ENCODE measurements at places on chromosomes 11 and 22. TPM values are rescaled to one million over a fixed set of nuclear protein-coding genes. Genes with fewer than 3 reads are reported as not detected.
A peak's percentile ranks its signal among the peaks of the same experiment; 100 is the strongest.

RRP7A gene
- 22.1 TPM for total RNA-seq

DEFB131B gene
- not detected for total RNA-seq

OR4D9 gene
- not detected for total RNA-seq

- H3K27ac ChIP-seq = peak overlapping the region; percentile 68
- no peaks in the 10 kb centered on the region for H3K27me3 ChIP-seq
- DNase-seq = no peak
- no peaks in the 10 kb centered on the region for H3K36me3 ChIP-seq
- H3K4me1 ChIP-seq = peaks cover 34% of the 10 kb centered on the region
These were observed 21.0 kb downstream of the ZNRF3 start for GRCh38 chr22:28904211-28904896.

GRCh38 chr11:97079244-97079643 lies 689.4 kb downstream of the JRKL start:
- H3K4me1 ChIP-seq = no peaks in the 10 kb centered on the region
- H3K27me3 ChIP-seq = no peaks in the 10 kb centered on the region
- no peak overlapping the region for H3K27ac ChIP-seq
- DNase-seq = no peak
- no peak overlapping the region for H3K4me3 ChIP-seq

DNA sequence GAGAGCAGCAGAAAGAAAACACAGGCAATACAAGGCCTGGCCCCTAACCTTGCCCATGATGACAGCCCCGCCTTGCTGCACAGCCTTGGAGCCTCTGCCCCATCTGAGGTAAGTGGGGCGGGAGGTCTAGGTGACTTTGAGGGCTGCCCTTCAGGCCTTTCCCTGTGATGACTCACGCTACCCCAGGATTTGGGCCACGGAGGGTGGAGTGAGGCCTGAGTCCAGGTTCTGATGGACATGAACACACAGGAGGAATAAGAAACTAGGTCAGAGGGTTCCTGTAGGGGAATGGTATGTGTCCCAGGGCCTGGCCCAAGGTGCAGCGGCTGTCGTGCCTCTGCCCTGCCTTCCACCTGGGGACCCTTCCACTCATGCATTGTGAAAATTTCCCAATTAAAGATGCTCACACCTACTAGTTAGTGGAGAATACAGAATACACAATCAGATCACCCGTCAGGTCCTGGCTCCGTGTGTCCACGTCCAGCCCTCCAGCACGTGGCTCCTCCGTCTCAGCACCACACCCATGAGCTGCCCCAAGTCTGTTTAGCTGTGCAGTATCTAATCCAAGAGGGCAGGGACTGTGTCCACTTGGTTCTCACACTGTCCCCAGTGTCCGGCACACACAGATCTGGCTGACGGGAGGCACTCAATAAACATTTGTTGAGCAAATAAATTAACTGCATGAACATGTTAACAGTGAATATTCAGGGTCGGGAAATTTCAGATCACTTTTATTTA lies 111.0 kb downstream of the CHST1 start:
- H3K27ac ChIP-seq = no peak overlapping the region
- H3K36me3 ChIP-seq = no peaks in the 10 kb centered on the region
- H3K27me3 ChIP-seq = no peaks in the 10 kb centered on the region
- no peaks in the 10 kb centered on the region for H3K4me1 ChIP-seq
- no peak overlapping the region for H3K4me3 ChIP-seq

- no peak for DNase-seq
- no peaks in the 10 kb centered on the region for H3K27me3 ChIP-seq
- H3K4me3 ChIP-seq = no peak overlapping the region
- no peaks in the 10 kb centered on the region for H3K36me3 ChIP-seq
- H3K27ac ChIP-seq = no peak overlapping the region
These were observed 62.2 kb downstream of the MORC2 start for GRCh38 chr22:30906411-30906810.

- H3K27me3 ChIP-seq = no peaks in the 10 kb centered on the region
- no peak overlapping the region for H3K4me3 ChIP-seq
- peaks cover 5% of the 10 kb centered on the region for H3K4me1 ChIP-seq
- no peaks in the 10 kb centered on the region for H3K36me3 ChIP-seq
- H3K27ac ChIP-seq = no peak overlapping the region
These were observed 314.7 kb upstream of the SORL1-AS1 start for GRCh38 chr11:121767433-121767832.

GRCh38 chr11:66119348-66120133 lies 49.5 kb downstream of the PACS1 start:
- no peak overlapping the region for H3K4me3 ChIP-seq
- H3K4me1 ChIP-seq = peaks cover 11% of the 10 kb centered on the region
- DNase-seq = peak; percentile 47
- no peak overlapping the region for H3K27ac ChIP-seq
- no peaks in the 10 kb centered on the region for H3K27me3 ChIP-seq
- H3K36me3 ChIP-seq = no peaks in the 10 kb centered on the region

- no peaks in the 10 kb centered on the region for H3K27me3 ChIP-seq
- H3K36me3 ChIP-seq = no peaks in the 10 kb centered on the region
These were observed 2.3 kb downstream of the PRSS23 start for GRCh38 chr11:86802601-86803051.

DNA sequence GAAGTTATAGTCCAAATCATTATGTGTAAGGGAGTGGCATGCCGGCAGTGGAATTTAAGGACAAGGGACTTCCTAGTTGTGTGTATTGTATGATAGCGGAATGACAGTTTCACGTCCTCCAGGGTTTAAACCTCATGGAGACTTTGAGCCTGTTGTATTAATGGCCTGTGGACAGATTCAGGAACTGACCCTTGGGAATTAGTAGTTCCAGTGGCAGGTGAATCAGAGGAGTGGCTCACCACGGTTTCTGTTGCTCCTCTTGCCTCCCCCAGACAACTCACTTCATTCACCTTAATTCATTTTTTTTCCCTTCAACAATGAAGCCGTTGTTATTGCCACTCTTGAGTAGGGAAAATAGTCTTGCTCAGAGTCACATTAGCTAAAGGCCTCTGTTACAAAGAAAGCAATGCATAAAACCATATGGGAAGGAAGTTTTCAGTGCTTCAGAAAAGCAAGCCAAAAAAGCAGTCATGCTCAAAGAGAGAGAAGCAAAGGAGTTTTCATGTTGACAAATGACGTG lies 22.6 kb downstream of the AMOTL1 start:
- peaks cover 26% of the 10 kb centered on the region for H3K4me1 ChIP-seq
- no peak for DNase-seq
- no peaks in the 10 kb centered on the region for H3K36me3 ChIP-seq

- H3K27me3 ChIP-seq = no peaks in the 10 kb centered on the region
- H3K27ac ChIP-seq = no peak overlapping the region
- no peaks in the 10 kb centered on the region for H3K36me3 ChIP-seq
- H3K4me1 ChIP-seq = no peaks in the 10 kb centered on the region
These were observed 88.1 kb downstream of the MYO18B start for GRCh38 chr22:25829808-25830777.
